Activated naive CD8-positive, alpha-beta T cell treated with anti-CD3 and anti-CD28 coated beads for 36 hours (primary cell): ENCODE measurements at places on chromosomes 16 and 17.
A peak's percentile ranks its signal among the peaks of the same experiment; 100 is the strongest.

DNA sequence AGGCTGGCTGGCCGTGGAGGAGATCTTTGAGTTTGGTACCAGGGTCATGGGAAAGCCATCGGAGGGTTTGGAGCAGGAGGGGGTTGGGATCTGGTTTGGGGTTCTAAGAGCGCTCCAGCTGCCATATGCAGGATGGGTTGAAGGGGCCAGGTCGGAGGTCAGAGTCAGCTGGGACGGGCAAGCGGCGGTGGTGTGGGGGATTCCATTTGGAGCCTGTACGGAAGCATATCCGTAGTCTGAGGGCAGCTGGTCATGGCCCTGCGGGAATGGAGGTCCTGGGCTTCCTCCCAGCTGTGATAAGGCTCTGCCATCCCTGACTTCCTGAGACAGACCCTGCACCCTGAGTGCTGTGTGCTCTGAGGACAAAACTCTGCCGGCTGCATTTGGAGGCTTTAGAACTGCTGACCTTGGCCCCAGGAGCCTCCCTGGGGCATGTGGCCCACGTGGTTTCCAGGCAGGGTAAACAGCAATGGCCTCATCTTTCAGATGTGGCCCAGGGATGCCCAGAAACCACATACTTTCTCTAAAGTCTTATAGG is 46.5 kb downstream of the ATP2C2 start:
- DNase-seq = no peak

- no peak for DNase-seq
These were observed 86.5 kb downstream of the C16orf78 start for GRCh38 chr16:49459953-49460735.

DNA sequence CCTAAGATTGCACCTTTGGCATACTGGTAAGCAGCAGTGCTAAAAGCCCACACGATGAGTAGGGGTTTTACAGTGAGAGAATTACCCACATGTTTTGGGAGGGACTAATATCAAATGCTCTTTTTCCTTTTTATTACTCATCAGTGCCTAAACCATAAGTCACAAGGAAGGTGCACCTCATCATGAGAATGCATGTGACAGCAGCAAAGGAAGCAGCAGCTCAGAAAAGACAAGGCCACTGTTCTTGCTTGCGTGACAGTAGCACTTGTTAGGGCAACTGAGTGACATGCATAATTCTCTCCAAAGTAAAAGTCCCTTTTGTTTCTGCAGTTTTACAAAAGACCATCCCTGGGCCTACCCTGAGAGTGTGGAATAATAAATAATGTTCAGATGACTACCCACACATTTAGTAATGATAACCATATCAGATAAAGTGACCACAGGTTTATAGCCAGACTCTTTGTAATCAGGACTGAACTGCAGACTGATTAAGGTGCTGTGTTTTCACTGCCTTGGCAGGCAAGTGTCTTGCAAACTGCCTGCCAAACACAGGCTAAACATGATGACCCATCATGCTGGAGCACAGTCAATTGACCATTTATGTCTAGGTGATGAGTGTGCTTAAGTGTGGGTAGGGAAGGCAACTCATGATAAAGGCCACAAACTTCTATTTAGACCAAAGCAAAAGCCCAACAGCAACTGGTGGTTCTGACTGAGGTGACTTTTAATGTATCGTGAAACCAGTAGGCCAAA is 1751.4 kb downstream of the TP53TG3F start:
- no peak for DNase-seq

DNA sequence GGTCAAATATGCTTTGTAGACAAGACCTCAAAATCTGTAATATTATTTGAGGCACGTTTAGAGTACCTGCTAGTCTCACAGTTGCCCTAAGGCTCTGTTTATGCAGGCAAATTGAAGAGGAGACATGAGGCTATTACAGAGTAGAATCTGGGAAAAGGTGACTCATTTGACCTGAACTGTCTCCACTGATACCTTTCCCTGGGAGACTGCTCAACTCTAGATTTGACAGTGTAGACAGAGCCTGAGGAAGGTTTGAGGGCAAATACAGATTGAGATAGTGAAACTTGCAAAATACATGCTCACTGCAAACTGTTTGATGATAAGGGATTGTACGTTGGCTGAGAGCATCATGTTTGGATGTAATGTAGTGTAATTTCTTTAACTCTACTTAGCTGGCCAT is 1266.6 kb upstream of the CDH8 start:
- DNase-seq = no peak

DNA sequence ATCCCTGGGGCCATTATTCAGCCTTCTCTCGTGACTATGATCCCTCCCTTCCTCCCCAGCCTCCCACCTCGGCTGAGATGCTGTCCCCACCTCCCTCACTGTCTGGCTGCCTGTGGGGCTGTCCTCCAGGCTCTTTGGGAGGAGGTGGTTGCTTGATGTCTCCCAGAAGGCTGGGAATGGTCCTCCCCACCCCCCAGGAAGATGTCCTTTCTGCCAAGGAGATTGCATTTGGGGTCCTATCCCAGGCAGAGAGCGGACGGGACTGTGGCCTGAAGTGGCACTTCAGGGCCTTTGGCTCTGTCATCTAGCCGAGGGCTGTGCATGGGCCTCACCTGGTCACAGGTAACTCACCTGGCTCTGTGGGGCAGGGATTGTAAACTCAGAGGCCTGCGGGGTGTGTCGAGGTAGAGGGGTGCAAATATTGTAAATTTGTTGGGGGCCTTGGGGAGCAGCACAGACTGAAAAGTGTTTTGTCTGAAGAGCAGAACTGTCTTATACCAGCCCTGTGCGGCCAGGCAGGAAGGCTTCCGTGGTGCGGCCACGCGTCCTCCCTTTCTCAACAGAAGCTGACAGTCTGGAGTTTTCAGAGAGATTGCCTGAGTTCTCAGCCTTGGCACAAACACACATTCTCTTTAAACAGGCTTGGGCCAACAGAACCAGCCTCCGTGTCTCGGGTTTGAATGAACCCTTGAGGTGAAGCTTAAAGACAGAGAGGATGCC is 177.9 kb downstream of the SEC14L1 start:
- DNase-seq = no peak

DNA sequence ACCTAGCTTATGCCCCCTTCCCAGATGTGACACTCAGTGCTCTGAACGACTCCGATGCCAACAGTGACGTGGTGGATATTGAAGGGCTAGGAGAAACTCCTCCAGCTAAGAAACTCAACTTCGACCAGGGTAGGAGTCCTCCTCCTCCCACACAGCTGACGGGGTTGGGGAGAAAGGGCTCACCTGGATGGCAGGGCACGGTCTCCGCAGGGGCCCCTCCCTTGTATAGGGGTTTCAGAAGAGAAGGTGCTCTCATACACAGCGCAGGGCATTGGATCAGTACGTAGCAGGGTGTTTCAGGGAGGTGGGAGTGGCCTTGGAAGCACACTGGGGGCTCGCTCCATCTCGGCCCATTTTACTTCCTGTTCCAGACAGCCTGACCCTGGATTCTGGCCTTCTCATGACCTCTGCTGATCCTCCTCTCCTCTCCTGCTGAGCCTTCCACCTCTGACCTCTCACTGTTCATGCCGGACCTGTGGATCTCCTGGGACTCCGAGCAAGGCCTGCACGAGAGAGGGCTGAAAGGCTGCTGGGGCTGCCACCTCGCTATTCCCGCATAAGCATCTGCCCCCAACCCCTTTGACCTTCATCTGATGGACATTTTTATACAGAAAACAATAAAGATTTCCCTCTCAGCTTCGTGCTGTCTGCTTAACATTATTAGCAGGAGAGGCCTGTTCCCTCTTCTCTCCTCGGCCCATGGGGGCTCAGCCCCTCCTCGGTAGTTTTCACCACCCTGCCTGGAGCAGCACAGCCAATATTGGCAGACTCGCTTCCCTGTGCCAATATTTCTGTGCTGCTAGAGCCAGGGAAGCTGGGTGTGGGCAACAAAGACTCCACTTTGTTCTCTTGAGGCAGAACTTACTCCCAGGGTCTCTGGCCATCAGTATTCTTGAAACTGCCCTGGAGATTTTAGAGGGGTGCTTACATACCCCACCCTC is 4.7 kb downstream of the RNASEK start:
- DNase-seq = no peak

DNA sequence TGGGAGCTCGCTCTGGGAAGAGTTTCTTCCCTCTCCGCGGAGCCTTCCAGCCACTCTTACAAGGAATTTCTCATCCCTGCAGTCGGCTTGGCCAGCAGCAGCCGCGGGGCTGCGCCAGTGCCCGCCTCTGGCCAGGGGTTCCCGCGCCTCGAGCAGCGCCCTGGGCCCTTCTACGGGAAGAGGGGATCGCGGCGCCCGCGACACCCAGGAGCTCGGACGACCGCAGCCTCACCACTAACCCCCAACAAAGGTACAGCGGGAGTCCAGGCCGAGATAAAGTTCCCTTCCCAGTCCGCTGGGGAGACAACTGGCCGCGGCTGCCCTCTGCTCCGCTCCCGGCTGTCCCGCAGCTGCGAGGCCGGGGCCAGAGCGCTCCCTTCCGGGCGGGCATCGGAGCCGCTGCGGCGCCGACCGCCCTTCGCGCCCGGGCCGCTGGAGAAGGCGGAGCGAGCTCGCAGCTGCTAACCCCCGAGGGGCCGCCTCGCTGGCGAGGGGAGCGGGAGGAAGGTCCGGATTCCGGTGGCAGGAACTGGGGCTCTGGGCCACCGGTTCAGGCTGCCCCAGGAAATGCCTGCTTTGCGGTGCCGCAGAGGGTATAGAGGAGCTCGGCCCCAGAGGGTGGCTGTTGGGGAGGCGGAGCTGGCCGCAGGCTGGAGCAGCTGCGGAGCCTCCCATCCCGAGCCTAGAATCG is 3.6 kb upstream of the HS3ST3B1 start:
- DNase-seq = peak; percentile 52

DNA sequence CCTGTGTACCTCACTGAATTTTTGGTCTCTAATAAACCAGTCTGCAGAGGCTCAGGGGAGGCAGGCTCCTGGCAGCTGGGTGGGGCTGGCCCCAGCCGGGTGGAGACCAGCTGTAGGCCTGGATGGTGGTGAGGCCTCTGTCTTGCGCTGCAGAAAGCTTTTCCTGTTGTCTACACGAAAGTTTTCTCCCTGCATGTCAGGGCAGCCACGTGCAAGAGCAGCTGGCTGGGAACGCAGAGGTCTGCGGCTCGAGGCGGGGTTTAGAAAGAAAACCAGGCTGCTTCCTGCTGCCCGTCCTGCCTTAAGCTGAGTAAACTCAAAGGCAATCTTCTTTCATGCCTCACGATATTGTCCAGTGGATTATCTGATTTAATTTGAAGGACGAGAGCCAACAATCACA is 2.4 kb downstream of the SERPINF1 start:
- peak; percentile 50 for DNase-seq

DNA sequence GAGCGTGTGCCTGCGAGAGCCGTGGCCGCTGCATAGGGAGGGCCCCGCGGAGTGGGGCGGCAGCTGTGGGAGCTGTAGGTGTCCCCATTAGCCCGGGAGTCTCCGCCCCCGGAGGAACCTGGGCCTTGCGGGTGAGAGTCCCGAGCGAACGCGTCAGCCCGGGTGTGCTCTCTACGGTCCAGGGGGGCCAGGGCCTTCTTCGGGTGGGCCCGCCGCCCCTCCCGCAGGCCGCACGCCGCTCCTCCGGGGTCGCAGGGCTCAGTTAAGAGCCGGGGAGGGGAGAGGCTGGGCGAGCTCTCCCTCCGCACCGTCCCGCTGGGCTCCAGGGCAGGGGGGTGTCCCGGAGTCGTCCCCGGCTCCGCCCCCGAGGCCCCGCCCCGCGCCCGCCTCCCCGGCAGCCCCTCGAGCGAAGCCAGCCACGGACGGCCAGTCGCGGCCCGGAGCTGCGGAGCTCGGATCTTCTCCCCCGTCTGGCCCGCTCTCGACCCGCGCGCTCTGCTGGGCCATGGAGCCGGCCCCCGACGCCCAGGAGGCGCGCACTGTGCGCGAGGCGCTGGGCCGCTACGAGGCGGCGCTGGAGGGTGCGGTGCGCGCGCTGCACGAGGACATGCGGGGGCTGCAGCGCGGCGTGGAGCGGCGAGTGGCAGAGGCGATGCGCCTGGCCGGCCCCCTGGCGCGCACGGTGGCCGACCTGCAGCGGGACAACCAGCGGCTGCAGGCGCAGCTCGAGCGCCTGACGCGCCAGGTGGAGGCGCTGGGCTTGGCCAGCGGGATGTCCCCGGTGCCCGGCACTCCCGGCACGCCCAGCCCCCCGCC is at the start of gene SMTNL2:
Gene SMTNL2, plus strand, starts transcription at position 429 of the 816 bp plus-strand sequence. Its CDS starts 77 bp downstream, at position 506.
- peak; percentile 37 for DNase-seq

DNA sequence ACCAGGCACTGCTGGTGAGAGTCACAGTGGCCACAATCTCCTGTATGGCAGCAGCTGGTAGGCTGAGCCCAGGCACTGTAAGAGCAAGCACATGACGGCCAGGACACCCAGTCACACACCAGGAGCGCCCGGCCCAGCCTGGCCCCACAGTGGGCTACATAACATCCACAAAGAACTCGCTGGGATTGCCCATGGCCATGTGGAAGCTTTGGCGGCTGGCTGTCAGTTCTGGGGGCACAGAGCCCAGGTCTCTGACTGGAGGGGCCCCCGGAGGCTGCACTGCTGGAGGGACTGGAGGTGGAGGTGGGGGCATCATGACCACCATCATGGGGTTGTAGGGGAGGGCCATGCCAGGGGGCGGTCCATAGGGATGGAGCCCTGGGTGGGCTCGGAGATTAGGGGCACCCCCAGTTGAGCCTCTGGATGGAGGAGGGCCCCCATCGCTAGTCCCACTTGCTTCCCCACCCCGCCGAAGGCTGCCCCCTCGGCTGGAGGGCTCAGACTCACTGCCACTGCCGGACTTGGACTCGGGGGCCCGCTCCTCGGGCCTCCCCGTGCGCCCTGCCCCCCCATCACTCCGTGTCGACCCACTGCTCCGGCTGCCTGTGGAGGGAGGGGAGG is 6.1 kb downstream of the ACADVL start:
- DNase-seq = no peak

GRCh38 chr16:2595393-2596205 is 57.8 kb downstream of the PDPK1 start:
- DNase-seq = no peak

GRCh38 chr16:54883358-54883757 is 47.3 kb upstream of the IRX5 start:
- no peak for DNase-seq

GRCh38 chr16:48432136-48432535 is 46.9 kb upstream of the SIAH1 start:
- DNase-seq = no peak

DNA sequence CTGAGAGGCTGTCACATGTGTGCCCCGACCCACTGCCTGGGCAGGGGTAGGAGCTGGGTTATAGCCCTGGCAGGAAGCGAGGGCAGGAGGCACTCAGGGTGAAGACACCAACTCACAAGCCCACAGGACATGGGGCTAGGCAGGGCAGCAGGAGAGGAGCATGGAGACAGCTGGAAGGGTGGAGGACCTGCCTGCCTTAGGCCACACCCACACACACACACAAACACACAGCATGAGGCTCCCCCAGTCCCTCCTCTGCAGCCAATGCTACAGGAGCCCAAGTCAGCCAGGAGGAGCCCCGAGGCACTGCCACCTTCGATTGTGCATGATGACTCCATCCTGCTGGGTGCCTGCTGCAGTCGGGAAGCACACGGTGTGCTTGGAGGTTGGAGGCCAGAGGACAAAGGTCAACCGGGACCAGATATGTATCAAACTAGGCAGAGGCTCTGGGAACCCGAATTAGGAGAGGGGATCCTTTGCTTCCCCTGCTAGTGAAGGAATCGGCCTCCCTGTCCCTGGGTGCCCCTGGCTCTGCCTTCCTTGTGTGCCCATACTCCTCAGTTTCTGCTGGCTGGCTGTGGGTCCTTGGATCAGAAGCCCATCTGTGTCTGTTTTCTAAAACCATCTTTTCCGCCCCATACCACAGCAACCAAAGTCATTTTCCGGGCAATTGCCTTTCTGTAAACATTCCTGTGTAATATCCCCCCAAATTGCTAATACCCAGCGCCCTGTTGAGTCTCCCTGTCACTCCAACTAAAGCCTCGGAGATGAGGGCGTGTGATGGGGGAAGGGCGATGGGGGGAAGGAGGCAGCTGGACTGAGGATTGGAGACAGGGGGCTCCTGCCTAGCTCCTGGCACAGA is 20.5 kb downstream of the SRCIN1 start:
- DNase-seq = no peak
